ENCODE measurements at places on chromosomes 11 and 22.
A peak's percentile ranks its signal among the peaks of the same experiment; 100 is the strongest.

DNA sequence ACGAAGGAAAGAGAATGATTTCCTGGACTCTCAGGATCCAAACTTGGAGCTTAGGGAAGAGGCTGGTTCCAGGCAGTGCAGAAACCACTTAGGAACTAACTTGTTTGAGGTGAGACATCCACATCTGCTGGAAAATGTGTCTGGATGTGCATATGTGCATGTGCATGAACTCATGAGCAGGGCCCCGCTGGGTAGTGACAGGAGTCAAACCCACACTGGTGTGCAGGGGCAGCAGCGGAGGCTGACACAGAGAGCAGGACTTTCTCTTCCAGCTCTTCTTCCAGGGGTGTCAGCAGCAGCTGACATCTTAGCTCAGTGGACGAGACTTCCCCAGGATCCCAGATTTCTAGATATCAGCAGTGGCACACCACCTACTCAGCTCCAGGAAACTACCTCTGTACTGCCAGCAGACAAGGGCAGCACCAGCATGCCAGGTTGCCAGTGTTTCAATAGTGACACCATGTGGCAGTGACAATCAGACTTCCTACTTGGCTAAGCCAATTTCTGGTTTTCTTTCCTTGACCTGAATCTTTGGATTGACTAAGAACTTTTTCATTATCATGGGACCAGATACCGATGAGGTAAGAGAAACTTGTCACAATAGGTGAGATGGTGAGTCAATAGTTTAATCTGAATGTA lies 227.5 kb upstream of the ZC3H12C start:
- DNase-seq, result peak; percentile 50

GRCh38 chr11:14886513-14886912 lies 5.5 kb downstream of the CYP2R1 start:
- no peak for DNase-seq

DNA sequence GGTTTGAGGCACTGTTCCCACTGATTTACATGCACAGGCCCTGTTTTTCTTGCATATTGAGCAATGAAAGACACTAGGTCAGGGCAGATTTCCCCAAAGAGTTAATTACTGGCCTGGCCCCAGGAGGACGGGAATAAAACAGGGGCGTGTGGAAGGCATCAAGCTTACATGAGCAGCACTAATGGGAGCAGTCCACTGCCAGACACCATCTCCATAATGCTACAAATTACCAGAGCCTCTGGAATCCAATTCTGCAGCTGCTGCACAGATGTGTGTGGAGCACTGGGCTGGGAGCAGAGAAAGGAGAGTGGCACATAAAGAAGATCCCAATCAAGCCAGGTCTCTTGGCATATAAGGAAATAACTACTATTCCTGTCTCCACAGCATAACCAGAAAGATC lies 96.9 kb downstream of the CCDC34 start:
- DNase-seq, result no peak

DNA sequence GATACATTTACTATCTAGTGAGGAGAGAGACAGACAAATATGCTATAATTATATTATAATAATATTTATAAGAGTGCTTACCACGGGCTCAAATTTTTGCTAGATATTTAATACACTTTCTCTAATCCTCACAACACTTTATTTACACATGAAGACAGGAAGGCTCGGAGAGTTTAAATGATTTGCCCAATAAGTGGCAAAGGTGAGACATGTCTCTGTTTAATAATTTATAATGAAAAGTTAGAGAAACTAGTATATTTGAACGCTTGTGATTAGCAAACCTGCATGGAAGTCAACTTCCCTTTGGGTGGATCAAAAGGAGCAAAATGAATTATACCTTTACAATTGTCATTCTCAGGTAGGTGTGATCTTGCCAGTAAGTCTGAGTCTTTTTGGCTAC lies 55.4 kb downstream of the POLD3 start:
- no peak for DNase-seq

GRCh38 chr11:12526789-12527188 lies 147.4 kb upstream of the TEAD1 start:
- no peak for DNase-seq

- DNase-seq, result no peak
Observed at GRCh38 chr11:128365044-128365443, 222.3 kb downstream of the ETS1 start.

DNA sequence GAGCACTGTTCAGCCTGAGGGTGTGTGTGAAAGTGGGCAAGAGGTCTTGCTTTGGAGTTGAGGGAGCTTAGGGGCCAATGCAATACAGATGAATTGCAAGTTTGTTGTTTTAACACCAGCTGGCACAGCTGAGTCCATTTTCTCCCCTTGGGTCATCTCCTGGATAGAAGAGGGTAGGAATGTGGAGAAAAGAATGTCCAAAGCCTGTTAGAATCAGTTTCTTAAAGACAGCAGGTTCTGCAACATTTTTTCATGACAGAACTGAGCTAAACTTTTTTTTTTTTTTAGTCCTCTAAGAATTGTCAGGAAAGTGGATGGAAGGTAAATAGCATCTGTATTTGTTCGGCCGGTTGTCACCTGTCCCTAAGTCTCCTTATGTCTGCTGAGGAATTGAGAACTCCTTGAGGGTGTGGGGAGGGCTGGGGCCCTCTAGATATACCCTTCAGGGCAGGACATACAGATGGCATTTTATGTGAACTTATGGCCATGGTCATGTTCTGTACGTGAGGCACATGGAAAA lies 211.1 kb upstream of the CADM1 start:
- no peak for DNase-seq

DNA sequence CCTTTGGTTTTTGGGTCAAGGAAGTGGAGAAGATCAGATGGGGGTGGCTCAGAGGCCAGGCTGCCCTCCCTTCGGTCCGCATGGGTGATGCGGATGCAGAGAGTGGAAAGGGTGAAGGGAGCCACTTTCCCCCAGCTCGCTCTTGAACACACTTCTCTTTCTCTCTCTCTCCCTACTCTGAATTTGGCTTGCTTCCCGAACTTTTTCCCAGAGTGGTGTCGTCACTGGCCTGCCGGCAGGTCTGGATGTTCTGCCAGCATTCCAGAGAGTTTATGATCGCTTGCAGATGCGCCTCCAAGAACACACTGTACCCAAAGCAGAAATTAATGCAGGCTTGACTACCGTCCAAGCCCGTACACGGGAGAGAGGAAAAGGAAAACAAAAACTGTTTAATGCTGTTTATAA lies 103.2 kb downstream of the ZBTB16 start:
- no peak for DNase-seq

GRCh38 chr11:65854852-65855837 lies 2.8 kb downstream of the CFL1 start:
- DNase-seq, result peak; percentile 66

- DNase-seq, result no peak
Observed at GRCh38 chr11:5818245-5818886, 9.6 kb downstream of the OR52N2 start.

- no peak for DNase-seq
Observed at GRCh38 chr11:72238040-72238450, 5.9 kb downstream of the PHOX2A start.

DNA sequence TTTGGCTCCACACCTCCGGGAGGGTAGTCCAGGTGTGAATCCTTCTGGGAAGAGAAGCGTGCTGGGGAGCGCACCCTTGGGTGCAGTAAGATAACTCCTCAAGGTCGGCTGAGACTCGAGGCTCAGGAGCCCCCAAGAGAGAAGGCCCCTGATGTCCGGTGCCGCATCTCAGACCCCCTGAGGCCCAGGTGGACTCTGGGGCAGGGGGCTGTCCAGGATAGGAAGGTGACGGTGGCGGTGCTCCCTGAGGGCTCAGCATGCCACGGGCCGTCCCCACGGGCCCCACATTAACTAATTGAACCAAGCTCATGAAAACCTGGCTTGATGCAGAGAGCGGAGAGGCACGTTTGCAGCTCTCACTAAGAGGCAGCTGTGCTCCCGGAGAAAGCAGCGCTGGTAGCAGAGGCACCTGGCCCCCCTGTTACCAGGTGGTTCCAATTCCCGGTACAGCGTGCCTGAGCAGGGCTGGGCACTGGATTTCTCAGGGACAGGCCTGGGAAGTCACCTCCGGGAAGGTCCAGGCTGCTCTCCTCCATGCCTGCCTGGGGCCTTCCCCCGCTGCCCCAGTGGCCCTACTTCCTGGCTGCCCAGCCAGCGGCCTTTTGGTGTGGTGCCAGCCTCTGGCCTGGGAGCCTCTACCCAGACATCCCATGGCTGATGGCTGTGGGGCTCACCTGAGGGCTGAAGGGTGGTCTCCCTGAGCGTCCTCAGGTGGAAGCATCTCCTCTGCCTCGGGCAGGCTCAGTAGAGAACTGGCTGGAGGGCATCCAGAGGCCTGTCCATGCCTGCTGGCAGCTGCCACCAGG lies 1.1 kb downstream of the KCNQ1 start:
- DNase-seq, result peak; percentile 79
